Panc1 (cell line): ENCODE measurements at places on chromosomes 11 and 22. TPM values are rescaled to one million over a fixed set of nuclear protein-coding genes. Genes with fewer than 3 reads are reported as not detected.

- no peak for DNase-seq
These were observed 39.4 kb upstream of the RBX1 start for GRCh38 chr22:40911772-40912171.

- DNase-seq = no peak
These were observed 94.2 kb downstream of the FCHSD2 start for GRCh38 chr11:73047773-73048371.

GRCh38 chr11:36567694-36568093 is at the start of gene RAG1:
Gene RAG1, plus strand, starts transcription at chr11:36568007. Its CDS starts 5,298 bp downstream, at chr11:36573305.
- DNase-seq = no peak

GRCh38 chr11:129434641-129435498 is 59.2 kb downstream of the BARX2 start:
- no peak for DNase-seq

AP5B1 gene
- total RNA-seq = 35.0 TPM

PLEKHB1 gene
- 6.6 TPM for total RNA-seq

DNA sequence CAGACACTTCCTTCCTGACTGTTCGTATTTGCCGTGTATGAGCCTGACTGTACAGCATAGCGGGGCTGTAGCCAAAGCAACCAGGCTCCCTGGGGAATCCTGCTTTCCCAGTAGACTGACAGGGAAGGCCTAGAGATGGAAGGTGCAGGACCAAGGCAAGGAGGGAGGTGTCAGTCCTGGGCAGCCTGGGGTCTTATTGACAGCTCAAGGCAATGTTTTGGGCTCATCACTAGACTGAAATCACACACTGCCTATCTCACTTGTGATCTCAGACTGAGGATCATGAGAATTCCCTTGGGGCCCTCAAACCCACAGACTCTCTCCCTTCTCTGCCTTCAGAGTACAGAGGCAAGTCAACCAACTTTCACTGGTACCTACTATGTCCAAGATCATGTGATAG is 346.8 kb upstream of the NARS2 start:
- no peak for DNase-seq

STK33 gene
- total RNA-seq = 3.9 TPM

DNA sequence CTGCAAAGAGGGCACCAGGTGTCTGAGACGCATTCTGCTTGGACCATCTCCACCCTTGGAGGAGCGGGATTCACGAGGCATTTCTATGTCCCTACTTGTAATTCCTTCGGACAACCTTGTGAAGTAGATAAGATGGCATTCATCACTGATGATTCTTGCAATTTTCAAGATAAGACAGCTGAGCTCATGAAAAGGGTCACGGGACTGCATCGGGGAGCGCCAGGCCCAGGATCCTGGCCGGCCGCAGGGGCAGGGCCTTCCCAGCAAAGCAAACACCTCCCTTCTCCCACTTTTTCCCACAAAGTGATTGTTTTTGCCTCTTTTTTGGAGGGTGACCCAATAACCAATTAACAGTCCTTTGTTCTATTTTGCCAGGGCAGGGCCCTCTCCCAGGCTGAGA is 8.4 kb downstream of the LIF start:
- no peak for DNase-seq

ANGPTL5 gene
- not detected for total RNA-seq

MS4A4A gene
- not detected for total RNA-seq

ALKBH8 gene
- 9.1 TPM for total RNA-seq

- DNase-seq = no peak
These were observed 33.9 kb upstream of the SLC5A12 start for GRCh38 chr11:26755762-26756161.

DNA sequence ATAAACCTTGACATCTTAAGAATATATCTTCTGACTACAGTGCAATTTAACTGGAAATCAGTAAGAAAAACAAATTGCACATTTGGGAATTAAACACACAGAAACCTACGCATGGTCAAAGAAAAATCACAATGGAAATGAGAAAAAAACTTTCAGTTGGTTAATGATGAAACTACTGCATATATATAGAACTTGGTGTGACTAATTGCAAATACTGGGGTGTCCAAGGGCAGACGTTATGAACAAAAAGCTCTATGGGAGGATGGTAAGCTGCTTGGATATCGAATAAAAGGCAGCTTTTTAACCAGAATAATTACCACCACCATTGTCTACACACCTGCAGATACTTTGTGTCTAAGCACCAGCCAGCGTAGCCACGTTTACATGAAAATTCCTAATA is 791 bp downstream of the GDPD4 start:
- DNase-seq = no peak

FOSL1 gene
- total RNA-seq = 186 TPM

GRCh38 chr11:31236143-31236542 is 133.4 kb downstream of the DCDC1 start:
- DNase-seq = no peak

TREH gene
- 0.05 TPM for total RNA-seq

- DNase-seq = no peak
These were observed 102.3 kb downstream of the PRR5L start for GRCh38 chr11:36398231-36398953.

DNA sequence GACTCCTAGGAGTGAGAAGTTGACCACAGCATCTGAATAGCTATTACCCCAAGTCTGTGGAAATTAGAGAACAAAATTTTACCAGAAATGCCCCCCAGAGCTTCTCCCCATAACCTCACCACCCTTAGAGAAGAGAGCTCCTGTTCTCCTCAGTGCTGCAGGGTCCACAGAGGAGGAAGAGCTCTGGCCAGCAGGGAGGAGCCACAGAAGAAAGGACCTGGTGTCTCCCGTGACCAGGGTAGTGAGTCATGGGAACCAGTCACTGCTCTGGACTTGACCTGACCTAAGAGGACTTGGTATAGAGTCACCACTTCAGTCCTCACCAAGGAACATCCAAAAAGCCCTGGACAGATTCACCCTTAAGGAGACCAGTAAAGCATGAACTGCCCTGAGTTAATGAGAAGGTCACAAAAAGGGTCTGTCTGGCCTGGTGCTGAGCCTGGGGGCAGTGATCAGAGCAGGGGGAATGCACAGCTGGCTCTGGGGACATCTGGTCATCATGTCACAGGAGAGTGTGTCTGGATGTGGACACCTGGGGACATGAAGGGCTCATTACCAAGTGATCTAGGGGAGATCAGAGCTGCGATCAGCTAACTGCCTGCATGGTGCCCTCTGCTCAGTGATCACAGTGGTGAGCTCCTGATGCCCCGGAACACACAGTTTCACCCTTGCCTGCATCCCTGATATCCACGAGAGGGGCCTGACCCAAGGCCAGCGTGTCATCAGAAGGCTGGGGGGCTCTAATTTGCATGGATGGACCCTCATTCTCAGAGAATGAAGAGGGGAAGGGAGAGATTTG is 103.3 kb upstream of the TOP3B start:
- DNase-seq = no peak

- DNase-seq = no peak
These were observed 55.2 kb upstream of the BARX2 start for GRCh38 chr11:129320494-129320893.

GRCh38 chr11:46315783-46316563 is 31.3 kb upstream of the DGKZ start:
- DNase-seq = no peak

VEGFB gene
- total RNA-seq = 101 TPM

GRCh38 chr22:27641049-27641795 is 160.3 kb downstream of the MN1 start:
- DNase-seq = no peak

HBB gene
- total RNA-seq = 0.72 TPM

DNA sequence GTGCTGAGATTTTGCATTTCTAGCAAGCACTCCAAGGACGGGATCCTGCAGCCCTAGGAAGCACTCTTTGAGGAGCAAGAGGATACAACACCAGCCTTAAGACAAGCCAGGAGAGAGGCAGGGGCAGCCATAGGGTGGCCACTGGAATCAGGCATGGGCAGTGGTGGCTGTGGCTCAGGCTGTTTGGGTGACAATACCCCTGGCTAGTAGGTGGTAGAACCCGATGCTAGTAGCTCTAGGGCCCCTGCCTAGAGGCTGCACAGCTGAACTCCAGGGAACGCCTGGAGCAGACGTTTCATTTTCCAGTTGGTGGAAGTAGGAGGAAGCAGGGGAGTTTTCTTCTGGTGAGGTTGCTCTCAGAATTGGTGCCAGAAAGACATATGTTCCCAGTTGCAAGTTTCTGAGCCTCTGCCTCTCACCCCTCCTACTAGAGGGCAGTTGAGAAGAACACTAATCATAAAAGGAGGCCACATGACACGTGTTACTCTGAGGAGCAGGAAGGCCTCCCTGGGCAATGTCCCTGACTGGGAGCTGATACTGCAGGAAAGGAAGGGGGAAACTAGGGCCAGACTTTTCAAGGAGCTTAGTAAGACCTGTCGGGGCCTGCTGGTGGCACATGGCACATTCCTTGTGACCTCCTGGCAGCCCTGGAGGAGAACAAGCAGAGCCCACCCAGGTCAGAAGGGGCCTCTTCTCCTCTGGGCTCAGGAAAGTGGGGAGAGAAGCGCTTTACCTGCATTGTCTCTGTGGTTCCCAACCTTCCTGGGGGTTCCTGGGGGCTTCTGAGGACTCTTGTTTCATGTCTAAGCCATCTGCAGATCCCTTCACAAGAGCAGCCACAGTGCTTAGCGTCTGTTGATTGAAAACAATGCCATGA is 56.6 kb upstream of the DRD2 start:
- DNase-seq = no peak

SERPIND1 gene
- total RNA-seq = 0.18 TPM

- DNase-seq = no peak
These were observed 3.4 kb downstream of the ROBO3 start for GRCh38 chr11:124868331-124869274.

TEX12 gene
- total RNA-seq = 0.23 TPM

CASP5 gene
- not detected for total RNA-seq

DNA sequence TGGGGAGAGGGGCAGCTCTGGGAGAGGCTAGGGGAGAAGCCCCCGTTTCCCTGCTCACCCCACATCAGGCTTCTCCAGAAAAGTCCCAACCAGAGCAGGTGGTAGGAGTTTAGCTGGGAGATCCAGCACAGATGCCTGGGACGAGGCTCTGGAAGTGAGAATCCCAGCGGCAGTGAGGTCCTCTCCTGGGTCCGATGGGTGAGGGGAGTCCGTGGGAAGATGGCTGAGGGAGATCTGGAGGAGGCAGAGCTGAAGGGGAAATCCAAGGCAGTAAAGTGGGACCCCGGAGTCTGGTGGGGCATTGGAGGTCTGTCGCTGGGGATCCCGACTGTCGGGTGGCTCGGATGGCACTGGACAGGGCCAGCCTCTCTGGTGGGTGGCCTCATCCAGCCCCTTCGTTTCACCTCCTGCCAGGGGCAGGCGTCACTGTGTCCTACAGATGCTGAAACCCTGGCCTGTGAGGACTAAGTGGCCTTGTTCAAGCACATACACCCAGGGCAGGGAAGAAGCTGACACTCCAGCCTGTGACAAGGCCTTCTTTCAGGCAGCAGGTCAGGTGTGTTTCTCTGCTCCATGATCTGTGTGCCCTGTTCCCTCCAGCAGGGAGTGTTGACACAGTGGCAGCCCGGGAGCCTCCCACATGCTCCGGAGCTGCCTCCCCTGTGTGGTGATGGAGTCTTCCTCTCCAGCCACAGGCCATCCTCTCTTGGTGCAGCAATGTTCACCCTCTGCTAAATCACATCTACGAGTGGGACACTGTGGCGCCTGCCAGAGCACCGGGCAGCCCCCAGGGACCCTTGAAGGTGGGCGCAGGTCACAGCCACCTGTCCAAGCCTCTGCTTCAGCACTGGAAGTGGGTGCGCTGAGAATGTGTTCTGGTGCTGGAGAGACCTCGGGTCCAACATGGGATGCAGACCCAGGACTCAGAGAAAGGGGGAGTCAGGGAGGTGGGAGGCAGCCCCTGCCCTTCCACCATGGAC is 850.8 kb downstream of the BRD1 start:
- no peak for DNase-seq

- no peak for DNase-seq
These were observed 21.0 kb upstream of the RAB30 start for GRCh38 chr11:83092488-83093384.

DNA sequence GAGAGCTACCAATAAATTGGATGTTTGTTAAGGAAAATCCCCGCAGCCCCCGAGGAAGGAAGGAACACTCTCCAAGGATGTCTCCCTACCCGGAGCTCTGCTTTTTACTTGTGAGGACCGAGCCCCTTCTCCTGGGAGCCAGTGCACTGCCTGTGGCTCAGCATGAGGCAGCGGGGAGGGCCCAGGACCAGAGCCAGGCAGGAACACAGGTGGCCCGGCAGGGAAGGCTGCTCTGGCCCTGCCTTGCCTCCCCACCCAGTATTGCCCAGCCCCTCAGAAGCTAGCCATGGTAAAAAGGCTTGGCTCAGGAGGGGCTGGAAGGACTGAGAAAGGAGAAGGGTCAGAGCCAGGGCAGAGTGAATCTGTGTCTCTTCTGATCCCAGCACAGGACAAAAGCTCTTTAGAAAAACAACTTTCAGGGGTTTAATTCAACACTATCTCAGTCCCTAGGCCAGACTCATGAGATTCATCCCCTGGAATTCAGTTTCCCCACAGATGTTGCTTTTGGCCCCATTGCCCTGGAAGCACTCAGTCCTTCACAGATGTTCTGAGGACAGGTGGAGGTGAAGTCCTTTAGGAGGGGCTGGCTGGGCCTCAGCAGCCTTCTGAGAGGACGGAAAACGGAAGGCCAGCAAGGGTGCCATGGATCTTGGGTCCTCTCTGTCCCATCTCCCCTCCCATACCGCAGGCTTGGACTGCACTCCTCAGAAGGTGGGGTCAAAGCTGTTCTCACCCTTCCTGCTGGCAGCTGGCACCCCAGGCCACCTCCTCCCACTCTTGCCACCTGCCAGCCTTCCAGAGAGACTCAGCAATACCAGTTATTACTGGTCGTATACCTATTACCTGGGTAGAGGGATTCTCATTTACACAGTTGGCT is 318.9 kb downstream of the NTM start:
- DNase-seq = no peak

DNA sequence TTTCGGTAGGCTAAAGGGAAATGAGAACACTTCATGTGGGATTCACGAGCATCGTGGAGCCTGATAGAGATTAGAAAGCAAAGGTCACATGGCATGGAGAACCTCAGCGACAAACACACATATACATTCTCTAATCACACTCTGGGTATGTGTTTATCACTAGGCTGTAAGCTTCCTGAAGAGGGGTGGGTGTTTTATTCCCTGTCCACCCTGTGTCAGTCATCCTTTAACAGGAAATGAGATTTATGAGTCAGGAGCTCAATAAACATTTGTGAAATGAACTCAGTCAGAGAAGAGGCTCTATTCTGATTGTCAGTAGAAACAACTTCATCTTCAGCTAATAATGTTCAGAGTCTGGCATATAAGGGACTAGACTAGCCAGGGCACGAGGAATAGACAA is 71.7 kb upstream of the EIF3M start:
- no peak for DNase-seq

- no peak for DNase-seq
These were observed 15.8 kb upstream of the TXNRD2 start for GRCh38 chr22:19957445-19957844.

XKR3 gene
- not detected for total RNA-seq
